ENCODE measurements at places on chromosomes 5 and 9. TPM values are rescaled to one million over a fixed set of nuclear protein-coding genes. Genes with fewer than 3 reads are reported as not detected.
A peak's percentile ranks its signal among the peaks of the same experiment; 100 is the strongest.

DNA sequence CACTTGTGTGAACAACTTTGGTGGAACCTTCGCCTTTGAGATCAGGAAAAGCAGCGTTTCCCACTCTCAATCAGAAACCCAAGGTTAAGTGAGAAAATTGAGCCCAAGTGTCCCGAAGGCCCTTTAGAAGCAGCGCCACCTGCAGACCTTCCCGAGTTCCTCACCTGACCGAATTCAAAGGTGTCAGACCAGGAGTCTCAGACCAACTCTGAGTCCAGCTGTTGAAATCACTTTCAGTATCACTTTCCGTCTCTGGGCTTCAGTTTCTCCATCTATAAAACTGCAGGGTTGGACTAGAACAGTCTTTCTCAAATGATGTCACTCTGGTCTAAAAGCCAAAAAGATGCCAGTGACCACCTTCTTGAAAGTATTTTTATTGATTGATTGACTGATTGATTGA lies 31.7 kb upstream of the GRHPR start:
- no peak for DNase-seq

DNA sequence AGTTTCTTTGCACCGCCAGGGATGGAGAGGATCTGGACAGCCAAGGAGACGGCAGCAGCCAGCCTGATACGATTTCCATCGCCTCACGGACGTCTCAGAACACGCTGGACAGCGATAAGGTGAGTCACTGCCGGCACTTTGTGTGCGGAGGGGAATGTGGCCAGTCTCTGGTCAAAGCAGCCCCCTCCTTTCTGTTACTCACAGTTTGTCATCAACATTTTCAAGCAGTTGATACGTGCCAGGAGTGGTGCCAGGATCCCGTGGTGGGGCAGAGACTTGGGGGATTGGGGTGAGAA lies 175.1 kb upstream of the OTULINL start:
- DNase-seq = peak; percentile 97

GRCh38 chr5:168931638-168932345 lies 352.6 kb upstream of the PANK3 start:
- no peak for DNase-seq

- DNase-seq = no peak
These were observed 383.5 kb downstream of the GLIS3 start for GRCh38 chr9:3916411-3916810.

- peak; percentile 80 for DNase-seq
These were observed 753 bp upstream of the STC2 start for GRCh38 chr5:173328844-173329490.

CORO2A gene
- total RNA-seq = 2.2 TPM

DNA sequence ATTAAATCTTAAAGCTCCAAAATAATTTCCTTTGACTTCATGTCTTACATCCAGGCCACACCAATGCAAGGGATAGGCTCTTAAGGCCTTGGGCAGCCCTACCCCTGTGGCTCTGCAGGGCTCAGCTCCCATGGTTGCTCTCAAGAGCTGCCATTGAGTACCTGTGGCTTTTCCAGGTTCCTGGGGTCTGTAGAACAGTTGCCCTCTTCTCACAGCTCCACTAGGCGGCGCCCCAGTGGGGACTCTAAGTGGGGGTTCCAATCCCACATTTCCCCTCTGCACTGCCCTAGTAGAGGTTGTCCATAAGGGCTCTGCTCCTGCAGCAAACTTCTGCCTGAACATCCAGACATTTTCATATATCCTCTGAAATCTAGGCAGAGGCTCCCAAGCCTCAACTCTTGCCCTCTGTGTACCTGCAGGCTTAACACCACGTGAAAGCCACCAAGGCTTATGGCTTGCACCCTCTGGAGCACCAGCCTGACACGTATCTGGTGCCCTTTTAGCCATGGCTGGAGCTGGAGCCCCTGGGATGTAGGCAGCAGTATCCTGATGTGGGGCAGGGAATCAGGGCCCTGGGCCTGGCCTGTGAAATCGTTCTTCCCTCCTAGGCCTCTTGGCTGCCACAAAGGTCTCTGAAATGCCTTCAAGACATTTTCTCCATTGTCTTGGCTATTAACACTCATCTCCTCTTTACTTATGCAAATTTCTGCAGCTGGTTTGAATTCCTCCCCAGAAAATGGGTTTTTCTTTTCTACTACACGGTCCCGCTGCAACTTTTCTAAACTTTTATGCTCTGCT lies 185.1 kb downstream of the SMARCA2 start:
- no peak for DNase-seq

IL6ST gene
- 506 TPM for total RNA-seq

EQTN gene
- not detected for total RNA-seq

ARSI gene
- 15.2 TPM for total RNA-seq

DNA sequence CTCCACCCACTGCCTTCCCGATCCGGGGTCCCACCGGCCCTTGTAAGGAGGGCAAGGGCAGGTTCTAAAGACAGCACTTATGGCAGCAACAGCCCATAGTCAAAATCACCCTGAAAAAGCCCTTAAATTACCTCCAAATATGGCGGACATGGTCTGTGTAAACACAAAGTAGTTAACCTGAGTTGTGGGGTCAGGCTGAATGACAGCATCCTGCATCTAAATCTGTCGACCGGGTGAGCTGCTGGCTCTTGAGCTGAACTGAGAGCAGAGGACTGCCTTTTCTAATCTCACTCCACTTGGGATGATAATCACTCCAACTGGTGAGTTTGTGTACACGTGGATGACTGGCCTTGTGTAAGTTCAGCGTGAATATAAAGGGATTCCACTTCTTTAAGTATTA lies 249.6 kb downstream of the DENND1A start:
- DNase-seq = no peak

INSL4 gene
- total RNA-seq = not detected

DNA sequence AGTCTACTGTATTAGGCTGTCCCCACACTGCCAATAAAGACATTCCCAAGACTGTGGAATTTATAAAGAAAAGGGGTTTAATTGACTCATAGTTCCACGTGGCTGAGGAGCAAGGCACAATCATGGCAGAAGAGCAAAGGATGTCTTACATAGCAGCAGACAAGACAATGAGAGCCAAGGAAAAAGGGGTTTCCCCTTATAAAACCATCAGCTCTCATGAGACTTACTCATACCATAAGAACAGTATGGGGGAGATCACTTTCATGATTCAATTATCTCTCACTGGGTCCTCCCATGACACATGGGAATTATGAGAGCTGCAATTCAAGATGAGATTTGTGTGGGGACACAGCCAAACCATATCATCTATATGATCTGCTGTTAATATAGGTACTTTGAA lies 14.8 kb upstream of the FSTL4 start:
- DNase-seq = no peak

GRCh38 chr5:104421431-104421830 lies 858.8 kb upstream of the NUDT12 start:
- no peak for DNase-seq

BARX1 gene
- not detected for total RNA-seq

FLT4 gene
- total RNA-seq = under 0.01 TPM

DNA sequence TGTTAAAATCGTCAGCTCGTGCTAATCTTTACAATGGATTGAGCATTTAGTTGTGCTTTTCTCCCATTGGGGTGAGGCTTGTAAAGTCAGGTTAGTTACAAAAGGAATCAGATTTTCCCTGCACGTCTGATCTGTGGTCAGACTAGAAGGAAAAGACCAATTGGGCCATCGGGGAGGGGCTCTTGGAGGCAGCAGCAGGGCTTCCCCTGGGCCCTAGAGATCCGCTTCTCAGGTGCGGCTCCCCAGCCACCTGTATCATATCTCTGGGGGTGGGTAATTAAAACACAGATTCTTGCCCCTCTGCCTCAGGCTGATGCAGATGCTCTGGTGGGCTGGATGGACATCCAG lies 200.3 kb downstream of the HSPA4 start:
- no peak for DNase-seq

DNA sequence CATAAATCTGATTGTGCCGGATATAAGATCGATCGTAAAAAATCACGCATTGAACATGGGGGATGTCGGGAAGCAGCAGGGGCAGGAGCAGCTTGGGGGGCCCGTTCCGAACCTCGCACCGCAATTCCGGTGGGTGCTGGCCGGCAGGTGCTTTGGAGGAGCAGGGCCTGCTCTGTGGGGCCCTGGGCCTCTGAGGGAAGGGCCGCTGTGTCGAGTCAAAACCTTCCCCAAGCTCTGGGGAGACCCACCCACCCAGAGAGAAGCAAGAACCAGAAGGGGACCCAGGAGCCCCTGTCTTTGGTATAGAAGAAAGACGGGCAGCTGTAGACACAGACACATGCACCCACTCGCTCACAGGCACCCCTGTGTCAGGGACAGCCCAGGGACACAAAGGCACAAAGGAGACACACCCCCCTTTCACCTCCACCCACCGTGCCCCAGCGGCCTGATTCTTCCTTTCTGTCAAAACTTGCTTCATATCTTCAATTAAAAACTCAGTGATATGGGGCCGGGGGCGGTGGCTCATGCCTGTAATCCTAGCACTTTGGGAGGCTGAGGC lies 49.4 kb upstream of the ZBTB43 start:
- no peak for DNase-seq

- no peak for DNase-seq
These were observed 29.8 kb downstream of the CD274 start for GRCh38 chr9:5479994-5480694.

LMX1B gene
- not detected for total RNA-seq

- no peak for DNase-seq
These were observed 34.1 kb upstream of the SIL1 start for GRCh38 chr5:139232147-139232724.

DNA sequence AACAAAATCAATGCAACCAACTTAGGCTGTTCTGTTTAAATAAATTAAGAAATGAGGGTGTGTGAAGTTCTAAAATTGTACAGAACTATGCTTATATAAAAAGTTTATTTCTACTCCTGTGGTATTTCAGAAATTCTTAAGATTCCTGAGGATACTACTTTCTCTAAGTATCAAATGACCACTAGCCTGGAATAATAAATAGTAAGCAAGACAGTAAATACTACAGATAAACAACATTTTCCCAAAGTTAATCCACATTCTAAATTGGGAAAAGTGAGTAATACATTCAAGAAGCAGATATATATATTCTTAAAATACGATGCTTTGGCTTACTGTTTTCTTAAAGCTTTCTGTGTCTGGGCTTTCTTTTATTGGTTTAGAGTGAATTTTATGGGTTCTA lies 29.5 kb downstream of the CCNH start:
- DNase-seq = peak; percentile 82

- no peak for DNase-seq
These were observed 826.8 kb downstream of the EFNA5 start for GRCh38 chr5:106843812-106844416.

WNT8A gene
- not detected for total RNA-seq

GRCh38 chr5:142296914-142297417 lies 27.9 kb downstream of the SPRY4 start:
- DNase-seq = peak; percentile 90

DNA sequence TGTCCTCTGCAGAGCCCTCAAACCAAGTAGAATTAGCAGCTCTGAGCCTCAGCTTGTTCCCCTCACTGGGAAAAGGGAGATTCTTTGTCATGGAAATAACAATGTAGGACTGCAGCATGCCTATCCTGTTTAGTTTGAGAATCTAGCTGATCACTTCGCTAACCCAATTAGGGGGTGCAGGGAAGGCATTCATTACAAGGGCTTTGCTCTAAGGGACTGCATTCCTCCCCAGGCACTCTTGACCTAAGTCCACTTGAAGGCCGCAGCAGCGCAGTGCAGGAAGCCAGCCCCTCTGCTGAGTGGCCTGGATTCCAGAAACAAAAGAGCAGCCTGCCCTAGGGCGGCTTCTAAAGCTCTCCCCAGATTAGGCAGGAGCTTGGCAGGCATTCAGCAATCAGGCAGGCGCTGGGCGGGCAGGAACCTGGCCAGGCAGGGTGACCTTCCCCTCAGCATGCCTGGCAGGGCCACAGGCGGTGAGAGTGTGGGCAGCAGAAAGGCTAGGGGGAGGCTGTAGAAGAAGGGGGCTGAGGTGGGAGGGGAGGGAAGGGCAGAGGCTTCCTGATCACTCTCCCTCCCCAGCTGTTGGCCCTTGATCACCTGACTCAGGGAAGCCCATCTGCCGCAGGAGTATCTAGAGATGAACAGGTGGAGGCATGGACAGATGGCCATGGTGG lies 24.8 kb downstream of the CCNJL start:
- no peak for DNase-seq

- peak; percentile 44 for DNase-seq
These were observed 15.9 kb downstream of the EXD3 start for GRCh38 chr9:137406876-137407589.

PCDHGA4 gene
- 5.4 TPM for total RNA-seq

- DNase-seq = no peak
These were observed 19.4 kb downstream of the GOLM1 start for GRCh38 chr9:86079865-86080469.

GRCh38 chr9:76559286-76559685 lies 100.3 kb downstream of the GCNT1 start:
- DNase-seq = no peak

ADAMTS16 gene
- total RNA-seq = 0.28 TPM

DNA sequence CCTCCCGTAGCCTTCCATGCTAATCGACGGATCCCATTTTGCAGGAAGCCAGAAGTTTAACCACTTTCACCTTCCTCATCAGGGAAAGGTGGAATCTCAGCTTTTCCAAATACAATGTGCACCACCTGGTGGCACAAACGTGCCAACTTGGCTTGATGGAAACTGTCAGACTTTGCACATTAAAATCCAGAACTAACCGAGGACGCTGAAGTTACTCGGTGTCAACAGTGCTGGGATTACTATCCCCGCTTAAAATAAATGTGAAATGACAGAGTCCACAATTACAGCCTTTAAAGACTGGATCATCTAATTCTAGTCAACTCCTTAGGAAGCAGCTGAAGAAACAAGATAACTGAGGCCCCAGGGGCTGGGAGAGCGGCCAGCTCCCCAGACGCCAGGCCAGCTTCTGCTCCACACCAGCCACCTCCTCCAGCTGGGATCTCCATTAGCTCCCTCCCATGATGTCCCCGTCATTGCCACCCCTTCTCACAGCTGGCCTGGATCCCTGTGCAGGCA lies 50.1 kb upstream of the RETREG1 start:
- DNase-seq = peak; percentile 15

ACOT12 gene
- not detected for total RNA-seq

- peak; percentile 81 for DNase-seq
These were observed 47.0 kb upstream of the TGFBR1 start for GRCh38 chr9:99057665-99058625.

TIMD4 gene
- not detected for total RNA-seq

GRCh38 chr5:142549834-142550233 lies 136.1 kb downstream of the FGF1 start:
- DNase-seq = no peak

DNA sequence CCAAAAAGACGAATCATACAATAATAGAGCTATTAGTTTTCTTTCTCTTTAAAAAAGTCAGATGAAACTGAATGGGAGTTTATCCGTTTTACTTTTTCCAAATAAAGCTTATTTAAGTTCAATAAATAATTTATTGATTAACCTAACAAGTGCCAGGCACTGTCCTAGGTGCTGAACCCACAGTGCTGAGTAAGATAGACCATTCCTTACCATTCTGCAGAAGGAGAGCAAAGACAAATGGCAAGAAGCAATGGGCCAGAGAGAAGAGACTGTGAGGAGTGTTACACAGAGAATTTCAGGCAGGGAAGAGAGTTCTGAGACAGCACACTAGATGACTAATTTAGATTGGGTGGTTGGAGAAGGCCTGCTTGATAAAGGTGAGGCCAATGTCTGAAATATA lies 127.2 kb downstream of the AUH start:
- peak; percentile 20 for DNase-seq

- no peak for DNase-seq
These were observed 25.5 kb downstream of the MEGF9 start for GRCh38 chr9:120688758-120689157.
